ENCODE measurements at places on chromosomes 12 and 14.

DNA sequence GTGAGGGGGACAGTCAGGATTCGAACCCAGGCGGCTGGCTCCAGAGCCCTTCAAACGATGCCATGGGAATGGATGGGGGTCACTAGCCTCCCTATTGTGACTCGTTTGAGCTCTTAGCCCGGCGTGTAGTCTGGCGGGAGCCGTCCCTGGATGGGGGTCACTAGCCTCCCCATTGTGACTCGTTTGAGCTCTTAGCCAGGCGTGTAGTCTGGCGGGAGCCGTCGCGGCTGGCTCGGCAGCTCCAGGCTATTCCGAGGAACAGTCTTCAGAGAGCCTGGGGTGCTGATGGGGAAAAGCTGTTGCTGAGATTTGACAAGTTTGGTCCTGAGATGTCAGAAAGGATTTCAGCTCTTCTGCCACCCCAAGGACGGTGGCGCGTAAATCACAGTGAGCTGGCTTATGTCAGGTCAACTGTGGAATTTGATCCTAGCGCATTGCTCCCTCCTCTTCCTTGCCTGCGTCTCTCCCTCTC, 58.3 kb downstream of the CALM1 start:
- DNase-seq, result no peak

DNA sequence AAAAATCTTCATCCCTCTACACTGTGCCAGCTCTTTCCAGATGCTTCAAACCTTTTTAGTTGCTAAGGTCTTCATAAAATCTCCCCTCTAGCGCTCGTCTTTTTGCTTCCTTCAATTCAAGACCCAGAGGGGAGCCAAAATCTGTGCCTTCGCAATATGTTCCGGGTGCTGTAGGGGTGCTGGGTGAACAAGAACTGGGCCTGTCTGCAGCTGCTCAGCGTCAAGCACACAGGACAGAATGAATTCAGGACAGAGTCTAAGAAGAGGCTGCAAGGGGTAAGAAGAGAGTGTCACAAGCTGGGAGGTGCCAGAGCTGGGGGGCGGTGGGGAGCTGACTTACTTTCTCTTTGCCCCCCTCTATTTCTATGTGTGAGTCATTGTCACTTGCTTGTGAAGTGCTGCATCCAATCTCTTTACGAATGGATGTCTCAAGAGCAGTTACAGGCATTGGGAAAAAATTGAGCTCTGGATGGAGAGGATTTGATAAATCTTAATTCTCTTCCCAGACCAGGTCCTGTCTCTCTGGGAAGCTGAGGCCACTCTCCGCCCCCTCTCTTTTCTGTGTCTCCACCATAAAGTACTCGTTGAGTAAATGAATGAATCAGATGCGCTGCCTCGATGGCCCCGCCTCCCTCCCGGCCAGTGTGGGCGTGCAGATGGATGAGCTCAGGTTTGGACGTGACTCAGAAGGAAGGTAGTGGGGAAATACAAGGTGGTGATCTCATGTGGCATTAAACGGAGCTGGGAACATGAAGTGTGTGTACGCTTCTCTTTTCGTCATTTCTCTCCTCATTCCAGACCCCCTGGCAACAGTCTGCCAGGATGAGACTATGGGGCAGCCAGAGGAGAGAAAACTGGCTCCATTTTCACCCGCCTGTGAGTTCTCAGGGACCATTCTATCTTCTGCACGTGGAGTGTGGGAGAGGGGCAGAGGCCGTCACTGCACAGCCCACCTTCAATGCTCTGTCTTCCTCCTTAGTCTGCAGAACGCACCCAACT, 91.3 kb downstream of the TSPAN9 start:
- DNase-seq, result no peak

DNA sequence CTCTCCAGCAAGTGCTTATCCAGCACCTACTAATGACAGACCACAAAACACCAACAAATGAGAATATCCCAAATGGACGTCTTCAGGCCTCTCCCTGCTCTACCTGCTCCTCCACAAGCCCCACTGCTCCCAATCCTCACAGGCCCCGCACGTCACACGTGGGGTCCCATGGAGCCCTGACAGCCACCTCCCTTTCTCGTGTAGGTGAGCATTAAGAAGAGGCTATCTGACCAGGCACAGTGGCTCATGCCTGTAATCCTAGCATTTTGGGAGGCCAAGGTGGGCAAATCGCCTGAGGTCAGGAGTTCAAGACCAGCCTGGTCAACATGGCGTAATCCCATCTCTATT, 5.4 kb downstream of the RIMBP2 start:
- DNase-seq, result no peak

DNA sequence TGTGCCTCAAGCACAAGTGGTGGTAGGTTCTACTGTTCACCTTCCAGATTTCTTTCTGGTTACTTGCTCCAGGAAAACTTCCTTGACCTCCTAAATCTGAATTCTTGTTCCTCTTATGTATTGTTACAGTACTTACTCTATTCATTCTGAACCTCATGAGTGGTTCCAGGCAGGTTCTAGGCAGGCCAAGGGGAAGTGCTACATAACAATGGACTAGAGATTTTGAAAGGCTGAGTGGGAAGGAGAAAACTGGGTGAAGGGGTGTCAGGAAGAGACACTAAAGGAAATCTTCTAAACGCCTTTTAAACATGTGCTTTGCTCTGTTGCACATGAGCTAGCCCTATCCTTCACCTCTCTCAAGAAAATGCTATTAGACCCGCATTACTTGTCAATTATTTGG, 1.6 kb downstream of the YARS2 start:
- DNase-seq, result no peak

- DNase-seq, result no peak
Measured at GRCh38 chr12:105256921-105257320, 20.9 kb upstream of the APPL2 start.

- DNase-seq, result no peak
Measured at GRCh38 chr12:107749083-107749482, 11.9 kb downstream of the PRDM4 start.

GRCh38 chr12:53744130-53744441, 7.7 kb downstream of the CISTR start:
- DNase-seq, result no peak

- no peak for DNase-seq
Measured at GRCh38 chr14:68477110-68477455, 315.8 kb downstream of the ZFP36L1 start.

DNA sequence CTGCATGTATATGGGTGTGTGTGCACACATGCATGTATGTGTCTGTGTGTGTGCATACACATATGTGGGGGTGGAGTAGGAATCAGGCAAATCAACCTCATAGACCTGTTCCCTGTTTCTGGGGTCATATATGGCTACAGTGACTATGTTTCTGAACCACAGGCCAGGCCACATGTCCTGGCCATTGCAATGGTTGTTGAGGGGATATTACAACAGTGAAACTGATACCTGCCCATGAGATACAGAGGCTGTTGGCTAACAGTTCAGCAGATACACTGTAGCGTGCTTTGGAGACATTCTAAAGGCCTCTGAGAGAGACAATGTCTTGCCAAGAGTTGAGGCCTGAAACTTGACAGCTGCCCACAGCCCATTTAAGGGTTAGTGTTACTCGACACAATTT, 47.3 kb upstream of the FOS start:
- DNase-seq, result no peak
